ENCODE measurements at places on chromosomes 4 and X. TPM values are rescaled to one million over a fixed set of nuclear protein-coding genes. Genes with fewer than 3 reads are reported as not detected.

GRCh38 chr4:11228530-11228929, 200.2 kb downstream of the HS3ST1 start:
- no peaks in the 10 kb centered on the region for H3K27me3 ChIP-seq
- H3K36me3 ChIP-seq, result no peaks in the 10 kb centered on the region
- H3K4me1 ChIP-seq, result no peaks in the 10 kb centered on the region
- no peak overlapping the region for H3K27ac ChIP-seq

- no peak overlapping the region for H3K4me3 ChIP-seq
- no peak for DNase-seq
- H3K27ac ChIP-seq, result no peak overlapping the region
- H3K27me3 ChIP-seq, result no peaks in the 10 kb centered on the region
Observed at GRCh38 chrX:8748855-8749254, 16.9 kb upstream of the ANOS1 start.

DNA sequence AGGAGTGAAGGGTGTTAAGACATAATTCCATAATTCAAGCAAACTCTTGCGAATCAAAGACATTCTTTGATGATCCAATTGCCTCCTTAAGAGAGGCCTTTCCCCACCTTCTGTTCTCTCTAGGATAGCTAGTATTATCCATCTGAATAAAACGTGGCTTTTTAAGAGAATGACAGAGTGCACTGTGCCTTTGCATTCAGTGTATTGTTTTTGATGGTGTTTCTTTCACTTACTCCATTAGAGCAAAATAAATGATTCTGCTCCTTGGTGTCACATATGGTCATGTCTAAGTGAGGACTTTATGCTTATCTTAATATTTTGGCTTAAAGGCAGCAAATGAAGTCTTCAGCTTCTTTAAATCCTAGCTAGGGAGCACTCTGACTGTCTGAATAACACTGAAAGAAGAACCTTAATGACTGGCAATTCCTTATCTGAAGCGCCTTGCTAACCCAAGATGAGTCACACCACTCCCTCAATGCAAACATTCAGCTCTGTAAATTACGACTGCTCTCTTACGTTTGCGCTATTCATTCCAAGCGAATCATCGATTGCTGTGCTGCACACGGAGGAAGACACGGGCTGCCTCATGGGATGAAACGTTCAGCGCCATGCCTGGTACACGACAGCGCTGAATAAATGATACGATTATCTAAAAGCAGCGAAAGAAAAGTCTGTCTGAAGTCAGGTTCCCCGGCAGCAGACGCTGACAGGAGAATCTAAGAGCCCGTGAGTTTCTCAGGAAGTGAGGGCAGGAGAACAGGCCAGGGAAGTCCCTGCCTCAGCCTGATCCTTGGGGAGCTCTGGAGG, 35.1 kb upstream of the GEMIN8 start:
- H3K27me3 ChIP-seq, result no peaks in the 10 kb centered on the region
- no peaks in the 10 kb centered on the region for H3K4me1 ChIP-seq
- no peak overlapping the region for H3K27ac ChIP-seq
- no peak for DNase-seq
- no peak overlapping the region for H3K4me3 ChIP-seq

DNA sequence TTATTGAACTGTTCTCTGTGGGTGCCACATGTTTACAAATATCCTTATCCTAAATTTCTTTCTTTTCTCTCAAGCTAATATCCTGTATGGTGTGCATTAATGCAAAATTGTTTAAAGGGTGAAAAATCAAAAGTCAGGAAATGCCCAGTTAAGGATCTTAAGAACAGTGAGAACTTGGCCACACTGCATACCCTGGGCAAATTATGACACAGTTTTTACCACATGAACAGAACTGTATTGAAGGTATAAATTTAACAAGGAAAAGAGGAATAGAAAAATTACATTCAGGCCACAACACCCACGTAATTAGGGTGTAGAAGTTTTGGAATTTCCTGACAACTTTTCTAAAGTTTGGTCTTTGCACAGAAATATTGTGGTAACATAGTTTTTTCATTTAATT, 94.4 kb upstream of the HCCS start:
- no peak for DNase-seq
- H3K4me3 ChIP-seq, result no peak overlapping the region

DNA sequence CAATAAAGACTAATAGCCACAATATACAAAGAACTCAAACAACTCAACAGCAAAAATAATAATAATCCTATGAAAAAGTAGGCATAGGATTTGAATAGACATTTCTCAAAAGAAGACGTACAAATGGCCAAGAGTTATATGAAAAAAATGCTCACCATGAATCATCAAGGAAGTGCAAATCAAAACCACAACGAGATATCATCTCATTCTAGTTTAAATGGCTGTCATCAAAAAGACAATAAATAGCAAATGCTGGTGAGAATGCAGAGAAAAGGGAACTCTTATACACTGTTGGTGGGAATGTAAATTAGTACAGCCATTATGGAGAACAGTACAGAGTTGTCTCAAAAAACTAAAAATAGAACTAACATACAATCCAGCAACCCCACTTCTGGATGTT, 18.8 kb downstream of the TLR6 start:
- DNase-seq, result no peak
- no peaks in the 10 kb centered on the region for H3K27me3 ChIP-seq

- DNase-seq, result no peak
- no peaks in the 10 kb centered on the region for H3K4me1 ChIP-seq
- H3K27me3 ChIP-seq, result no peaks in the 10 kb centered on the region
- no peak overlapping the region for H3K27ac ChIP-seq
Observed at GRCh38 chrX:134558133-134558532, 98.2 kb downstream of the HPRT1 start.

DNA sequence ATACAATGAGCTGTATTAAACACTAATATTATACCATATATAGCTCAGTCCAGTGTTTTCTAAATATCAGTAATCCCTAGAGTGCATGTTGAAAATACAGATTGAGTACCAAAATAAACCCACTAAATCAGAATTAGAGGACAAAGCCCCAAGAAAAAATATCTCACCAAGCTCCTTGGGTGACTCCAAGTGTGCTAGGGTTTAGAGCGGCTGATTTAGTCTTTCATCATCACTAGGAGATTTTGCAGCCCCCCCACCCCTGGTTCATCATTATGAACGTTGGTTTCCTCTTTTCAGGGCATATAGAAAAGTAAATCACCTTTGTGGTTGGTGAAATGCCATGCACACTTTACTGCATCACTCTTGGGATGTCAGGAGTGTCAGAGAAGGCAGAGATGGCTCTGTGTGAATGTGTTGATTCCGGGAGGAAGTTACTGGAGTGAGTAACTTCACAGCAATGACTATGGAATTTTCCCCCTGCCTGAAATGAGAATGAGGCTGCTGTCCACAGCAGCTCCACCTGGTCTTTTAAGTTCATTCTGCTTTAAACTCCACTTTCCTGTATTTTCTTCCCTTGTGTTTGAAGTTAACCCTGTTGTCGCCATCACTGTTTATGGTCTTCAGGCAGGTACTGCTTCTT, 25.2 kb upstream of the ANAPC4 start:
- H3K4me3 ChIP-seq, result no peak overlapping the region
- no peak overlapping the region for H3K27ac ChIP-seq
- no peak for DNase-seq
- peaks cover 13% of the 10 kb centered on the region for H3K36me3 ChIP-seq
- no peaks in the 10 kb centered on the region for H3K27me3 ChIP-seq

GRCh38 chr4:26076000-26076587, 162.1 kb downstream of the SMIM20 start:
- peak overlapping the region; percentile 64 for H3K27ac ChIP-seq
- H3K4me3 ChIP-seq, result no peak overlapping the region
- no peaks in the 10 kb centered on the region for H3K27me3 ChIP-seq
- peaks cover 7% of the 10 kb centered on the region for H3K4me1 ChIP-seq

The CYTL1 gene
- 11.5 TPM for total RNA-seq

DNA sequence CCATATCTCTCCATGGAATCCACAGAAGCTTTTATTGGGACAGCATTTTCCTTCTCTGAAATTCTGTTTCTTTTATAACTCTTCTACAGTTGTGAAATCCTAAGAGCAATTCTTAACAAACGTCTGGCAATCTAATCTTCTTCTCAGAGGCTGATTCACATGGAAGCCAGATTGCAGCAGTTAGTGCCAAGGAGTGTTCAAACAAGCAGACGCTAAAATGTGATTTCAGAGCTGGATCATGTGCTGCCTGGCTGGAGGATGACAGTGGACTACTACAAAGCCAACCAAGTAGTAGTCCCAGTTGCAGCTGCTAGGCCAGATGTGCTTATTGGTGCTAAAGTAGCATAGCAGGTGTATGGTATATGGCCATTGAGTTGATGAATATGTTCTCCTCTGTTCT, 27.7 kb upstream of the GLRB start:
- H3K27me3 ChIP-seq, result no peaks in the 10 kb centered on the region
- H3K4me1 ChIP-seq, result no peaks in the 10 kb centered on the region
- no peak overlapping the region for H3K27ac ChIP-seq
- H3K4me3 ChIP-seq, result no peak overlapping the region
- no peaks in the 10 kb centered on the region for H3K36me3 ChIP-seq
- no peak for DNase-seq

DNA sequence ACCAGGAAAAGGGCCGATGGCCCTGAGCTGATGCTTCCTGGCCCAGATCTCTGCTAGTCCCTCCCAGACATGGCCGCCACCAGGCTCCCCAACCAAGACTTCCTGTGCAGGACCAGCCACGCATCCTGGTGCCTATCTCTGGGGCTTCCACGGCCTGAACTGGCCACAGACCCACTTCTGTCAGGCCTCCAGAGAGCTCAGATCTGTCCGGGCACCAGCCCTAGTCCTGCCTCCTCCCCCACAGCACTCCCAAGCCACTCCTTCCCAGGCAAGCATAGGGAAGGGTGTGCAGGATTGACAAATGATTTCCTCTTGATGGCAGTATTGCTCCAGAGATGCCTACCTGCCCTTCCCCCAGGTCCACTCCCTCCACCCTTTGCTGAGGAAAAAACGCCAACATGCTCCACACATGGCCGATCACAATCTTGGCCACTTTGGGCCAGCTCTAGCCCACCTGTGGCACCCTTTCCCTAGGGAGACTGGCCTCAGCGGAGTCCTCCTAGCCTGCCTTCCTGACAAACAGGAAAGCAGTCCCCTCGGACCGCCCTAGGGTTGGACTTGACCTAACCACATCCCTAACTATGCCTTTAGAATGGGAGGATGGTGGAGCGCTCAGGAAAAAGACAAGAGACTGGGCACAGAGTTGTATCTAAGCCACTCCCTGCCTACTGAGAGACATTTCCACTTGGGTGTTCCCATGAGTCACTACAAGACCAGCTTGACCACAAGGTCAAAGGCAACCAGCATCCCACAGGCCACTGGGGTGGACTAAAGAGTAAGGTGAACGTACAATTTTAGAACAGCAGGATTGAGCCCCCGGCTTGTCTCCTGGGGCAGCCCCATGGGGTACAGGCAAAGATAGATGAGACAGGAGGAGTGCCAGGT, 277.5 kb upstream of the AGTR2 start:
- no peaks in the 10 kb centered on the region for H3K36me3 ChIP-seq
- H3K4me3 ChIP-seq, result no peak overlapping the region
- no peaks in the 10 kb centered on the region for H3K27me3 ChIP-seq

DNA sequence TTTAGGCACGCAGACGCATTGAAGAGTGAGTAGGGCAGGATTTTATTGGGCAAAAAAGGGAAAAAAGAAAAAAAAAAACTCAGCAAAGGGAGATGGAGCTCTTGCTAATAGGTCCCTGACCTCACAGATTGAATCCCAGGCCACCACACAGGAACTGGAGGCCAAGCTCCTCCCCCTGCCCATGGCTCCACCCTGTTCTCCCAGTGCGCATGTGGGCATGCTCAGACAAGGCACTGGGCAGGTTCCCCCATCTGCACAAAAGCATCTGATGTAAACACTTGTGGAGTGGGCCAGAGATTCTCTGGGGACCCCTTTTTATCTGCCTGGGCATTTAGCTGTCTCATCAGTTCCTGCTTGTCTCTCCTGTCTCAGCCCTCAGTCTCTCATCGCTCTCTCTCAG, 9.5 kb downstream of the FRMD7 start:
- H3K36me3 ChIP-seq, result no peaks in the 10 kb centered on the region
- no peak for DNase-seq
- no peak overlapping the region for H3K4me3 ChIP-seq
- H3K4me1 ChIP-seq, result no peaks in the 10 kb centered on the region
- no peaks in the 10 kb centered on the region for H3K27me3 ChIP-seq

The HSPA4L gene
- total RNA-seq, result 5.7 TPM

The SLC38A5 gene
- total RNA-seq, result 21.5 TPM

The RGN gene
- total RNA-seq, result 15.4 TPM

DNA sequence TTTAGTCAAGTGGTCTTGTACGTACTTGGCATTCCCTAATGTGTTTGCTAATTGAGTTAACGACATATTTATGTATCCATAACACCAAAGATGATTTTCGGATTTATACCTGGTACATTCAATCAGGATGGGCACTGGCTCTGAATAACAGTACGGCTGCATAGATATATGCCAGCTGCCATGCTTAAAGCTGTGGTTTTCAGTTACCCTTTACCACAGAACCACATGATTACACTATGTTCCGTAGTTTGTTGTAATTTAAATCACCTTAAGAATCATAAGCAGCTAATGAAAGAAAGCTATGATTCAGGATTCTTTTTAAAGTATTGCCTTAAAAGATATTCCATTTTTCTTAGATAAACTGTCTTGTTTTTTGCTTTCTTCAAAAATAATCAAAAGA, 53.6 kb downstream of the FIP1L1 start:
- H3K4me1 ChIP-seq, result no peaks in the 10 kb centered on the region
- DNase-seq, result no peak
- no peak overlapping the region for H3K27ac ChIP-seq
- no peak overlapping the region for H3K4me3 ChIP-seq

The MAGEA9B gene
- total RNA-seq, result not detected

The DMRTC1B gene
- 0.29 TPM for total RNA-seq

The PGAM4 gene
- not detected for total RNA-seq

The DRD5 gene
- not detected for total RNA-seq

The CSAG1 gene
- total RNA-seq, result not detected

DNA sequence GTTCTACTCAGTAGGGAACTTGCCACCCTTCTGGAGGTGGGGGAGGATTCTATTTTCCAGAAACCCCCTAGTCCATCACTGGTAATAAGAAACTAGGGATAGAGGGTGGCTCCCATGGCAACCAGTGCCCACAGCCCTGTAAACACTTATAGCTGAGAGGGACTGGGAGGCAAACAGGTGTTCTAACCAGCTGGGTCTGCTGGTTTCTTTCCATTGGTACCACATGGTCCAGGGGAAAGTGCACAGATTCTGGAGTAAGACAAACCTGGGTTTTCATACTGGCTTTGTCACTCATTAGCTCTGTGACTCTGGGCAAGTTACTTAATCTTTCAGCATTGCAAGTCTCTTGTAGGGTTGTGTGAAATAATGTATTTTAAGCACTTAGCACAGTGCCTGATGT, 26.9 kb downstream of the IGSF1 start:
- no peak for DNase-seq
- no peak overlapping the region for H3K27ac ChIP-seq
- H3K4me3 ChIP-seq, result no peak overlapping the region
- H3K36me3 ChIP-seq, result no peaks in the 10 kb centered on the region
- H3K27me3 ChIP-seq, result no peaks in the 10 kb centered on the region

The ARHGAP24 gene
- total RNA-seq, result 29.8 TPM

The TEX13B gene
- not detected for total RNA-seq

DNA sequence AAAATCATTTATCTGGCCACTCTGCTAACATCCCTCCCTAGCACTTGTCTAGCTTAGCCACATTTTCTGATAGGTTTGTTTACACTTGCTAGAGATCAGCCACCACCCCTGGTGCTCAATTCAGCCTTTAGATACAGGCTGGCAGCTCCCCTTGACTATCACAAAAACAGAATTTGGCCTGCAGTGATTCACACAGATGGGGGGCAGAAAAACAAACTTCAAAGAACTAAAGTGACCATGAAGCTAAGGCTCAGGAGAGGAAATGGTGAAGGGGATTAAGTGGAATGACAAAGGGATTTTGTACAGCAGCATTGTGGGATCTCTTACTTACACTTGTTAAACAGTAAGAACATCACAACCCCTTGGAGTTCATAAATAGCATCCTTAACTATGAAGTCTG, 1718.0 kb upstream of the PCDH7 start:
- no peaks in the 10 kb centered on the region for H3K4me1 ChIP-seq
- H3K27me3 ChIP-seq, result no peaks in the 10 kb centered on the region
- no peak overlapping the region for H3K4me3 ChIP-seq
- no peaks in the 10 kb centered on the region for H3K36me3 ChIP-seq
- H3K27ac ChIP-seq, result no peak overlapping the region

Data from upper lobe of right lung (tissue), 1 donor.